ENCODE measurements at places on chromosomes 13 and 19.

DNA sequence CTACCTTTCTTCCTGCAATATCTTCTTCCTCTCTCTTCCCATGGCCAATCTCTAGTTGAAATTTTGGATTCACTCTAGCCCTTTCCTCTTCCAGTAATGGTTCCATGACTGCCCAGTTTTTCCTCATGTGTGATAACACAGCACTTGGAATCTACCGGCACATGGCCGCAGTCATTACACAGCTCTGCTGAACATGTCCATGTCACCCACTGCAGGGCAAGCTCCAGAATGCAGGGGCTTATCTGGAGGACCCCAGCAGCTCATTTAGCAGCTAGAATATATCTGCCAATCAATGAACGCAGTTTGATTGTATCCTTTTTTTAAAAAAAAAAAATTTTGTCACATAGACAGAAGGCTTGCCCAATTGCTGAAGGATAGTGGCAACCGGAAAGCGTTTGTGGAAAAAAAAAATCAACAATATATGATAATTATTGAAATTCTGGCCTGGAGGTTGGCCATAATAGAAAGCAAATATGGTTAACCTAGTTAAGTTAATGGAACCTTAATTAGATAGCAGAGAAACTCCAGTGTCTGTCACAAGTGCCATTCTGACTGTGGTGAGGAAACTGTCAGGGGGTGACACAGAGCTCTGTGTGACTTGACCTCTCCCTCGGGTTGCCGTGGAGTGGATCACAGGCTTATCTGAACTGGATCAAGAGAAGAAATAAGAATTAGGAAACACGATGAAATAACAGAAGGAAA is 426.7 kb downstream of the LIG4 start:
- no peak for DNase-seq

DNA sequence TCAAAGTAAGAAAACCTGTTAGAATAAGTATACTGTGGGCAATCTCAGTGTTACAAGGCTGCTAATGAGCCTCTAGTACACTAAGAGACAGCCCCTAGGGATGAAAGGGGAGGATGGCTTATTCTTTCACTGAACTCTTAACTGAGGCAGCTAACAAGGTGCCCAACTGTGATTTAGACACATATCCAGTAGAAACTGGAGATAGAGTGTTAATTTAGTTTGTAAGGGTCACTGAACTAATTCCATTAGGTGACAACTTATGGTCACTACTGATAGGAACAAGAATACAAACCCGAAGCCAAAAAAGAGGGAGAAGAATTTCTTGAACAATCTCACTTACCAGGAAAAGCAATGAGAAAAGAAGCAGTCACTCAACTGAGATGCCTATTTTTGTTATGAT is 1010.6 kb downstream of the PCDH9 start:
- DNase-seq: no peak

DNA sequence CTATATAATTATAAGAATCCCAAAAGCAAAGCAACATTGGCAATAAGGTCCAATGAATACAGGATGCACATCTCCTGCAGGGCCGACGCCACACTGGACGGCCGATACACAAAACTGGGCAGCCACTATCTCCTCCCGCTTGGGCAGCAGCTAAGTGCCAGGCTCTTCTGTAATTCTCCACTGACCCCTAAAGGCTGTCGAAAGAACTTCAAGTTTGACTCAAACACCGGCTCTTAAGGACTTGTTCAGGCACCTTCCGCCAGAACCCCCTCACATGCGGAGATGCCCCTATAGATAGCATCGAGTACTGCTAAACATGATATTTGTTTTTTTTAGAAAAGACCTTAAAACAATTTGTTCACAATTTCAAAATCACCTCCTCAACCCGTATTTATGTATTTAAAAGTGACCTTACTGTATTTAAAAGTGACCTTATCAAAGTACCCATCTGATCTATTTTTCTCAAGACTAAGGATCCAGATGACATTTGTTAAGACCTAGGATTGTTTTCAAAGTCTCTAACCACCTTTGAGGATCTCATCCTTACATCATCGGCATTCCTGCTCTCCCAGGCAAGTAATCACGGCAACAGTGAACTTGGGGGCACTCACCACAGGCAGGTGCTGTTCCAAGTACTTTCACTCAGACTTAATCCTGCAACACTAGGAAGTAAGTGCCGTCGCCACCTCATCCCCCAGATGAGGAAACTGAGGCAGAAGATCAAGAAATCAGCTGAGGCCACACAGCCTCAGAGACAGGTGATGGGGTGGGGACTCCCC is 77.8 kb downstream of the TUBGCP3 start:
- no peak for DNase-seq

DNA sequence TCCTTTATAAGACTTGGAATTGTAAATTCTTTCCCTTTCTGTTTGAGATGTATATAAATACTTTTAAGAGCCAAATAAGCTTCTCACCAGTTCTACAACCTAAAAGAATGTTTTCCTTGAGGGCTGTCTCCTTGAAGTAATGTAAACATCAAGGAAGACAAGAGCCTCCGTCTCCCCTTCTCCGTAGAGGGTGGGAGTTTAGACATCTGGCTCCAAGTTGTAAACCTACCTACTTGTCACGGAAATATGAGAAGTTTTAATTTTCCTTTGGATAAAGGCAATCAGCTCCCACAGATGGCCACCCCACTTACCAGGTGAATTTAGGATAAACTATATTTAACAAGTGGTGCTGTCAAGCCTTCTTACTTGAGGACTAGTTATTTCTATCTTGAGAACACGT is 237.9 kb downstream of the NALCN start:
- no peak for DNase-seq

GRCh38 chr19:45591004-45591637 is 6.5 kb upstream of the OPA3 start:
- no peak for DNase-seq

All from effector CD8-positive, alpha-beta T cell (primary cell).